ENCODE measurements at places on chromosomes 12 and 14.

- no peak for DNase-seq
Observed at GRCh38 chr12:99917711-99918402, 66.9 kb downstream of the ANKS1B start.

DNA sequence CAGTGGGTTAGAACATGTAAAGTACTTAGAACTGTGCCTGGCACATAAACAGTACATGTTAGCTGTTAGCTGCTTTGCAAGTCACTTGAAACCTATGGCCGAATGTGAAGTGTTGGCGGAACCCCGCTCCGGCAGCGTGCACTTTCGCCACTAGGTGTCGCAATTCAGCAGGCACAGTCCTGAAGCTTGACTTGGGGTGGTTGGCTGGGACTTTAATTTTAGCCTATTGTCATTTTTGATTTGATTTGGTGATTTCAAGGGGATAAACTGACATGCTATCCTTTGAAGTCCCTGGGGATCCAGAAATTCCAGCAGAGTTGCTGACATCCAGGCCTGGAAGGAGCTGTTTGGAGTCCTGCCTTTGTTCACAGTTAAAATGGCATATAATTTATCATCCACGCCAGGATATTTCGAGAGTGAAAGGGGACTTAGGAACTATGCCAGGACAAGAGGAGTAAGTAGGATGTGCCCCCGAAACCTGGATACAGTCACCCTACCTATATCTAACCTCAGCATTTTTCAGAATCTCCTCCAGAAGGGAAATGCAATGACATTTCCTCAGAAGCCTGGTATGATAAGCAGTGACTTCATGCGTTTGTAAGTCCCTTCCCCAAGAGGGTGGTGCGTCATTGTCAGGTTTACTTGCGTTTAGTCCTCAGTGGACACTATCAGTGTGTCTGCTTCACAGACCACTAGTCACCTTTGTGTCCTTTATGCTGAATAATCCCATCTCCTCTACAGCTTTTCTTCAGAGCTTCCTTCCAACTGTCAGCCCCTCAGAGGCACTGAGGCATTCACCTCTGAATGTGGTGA lies 3.5 kb upstream of the TSPAN9 start:
- peak; percentile 87 for DNase-seq

DNA sequence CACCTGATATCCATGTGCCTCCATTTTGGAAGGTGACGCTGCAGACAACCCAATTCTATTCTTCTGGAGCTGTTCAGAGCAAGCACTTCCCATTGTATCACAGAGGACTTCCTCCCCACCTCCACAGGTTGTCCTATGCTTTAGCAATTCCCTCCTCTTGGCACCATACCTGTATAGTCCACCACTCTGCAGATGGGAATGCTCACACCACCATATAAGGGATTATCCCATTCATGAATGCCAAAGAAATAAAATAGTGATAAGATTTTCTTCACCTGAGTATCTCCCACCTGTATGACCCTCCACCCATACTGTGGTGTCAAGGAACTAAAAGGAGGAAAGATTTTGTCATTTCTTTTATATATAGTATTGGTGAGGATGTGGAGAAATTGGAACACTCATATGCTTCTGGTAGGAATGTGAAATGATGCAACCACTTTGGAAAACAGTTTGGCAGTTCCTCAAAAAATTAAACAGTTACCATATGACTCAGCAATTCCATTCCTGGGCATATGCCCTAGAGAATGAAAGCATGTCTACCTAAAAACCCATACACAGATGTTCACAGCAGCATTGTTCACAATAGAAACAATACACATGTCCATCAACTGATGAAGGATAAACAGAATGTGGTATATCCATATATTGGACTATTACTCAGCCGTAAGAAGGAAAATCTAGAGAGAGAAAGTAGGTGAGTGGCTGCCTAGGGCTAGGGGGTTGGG lies 75.2 kb downstream of the FIGNL2 start:
- no peak for DNase-seq

GRCh38 chr12:94848966-94849365 lies 154.5 kb downstream of the NDUFA12 start:
- no peak for DNase-seq

- no peak for DNase-seq
Observed at GRCh38 chr14:61320806-61321384, 484 bp upstream of the PRKCH start.

DNA sequence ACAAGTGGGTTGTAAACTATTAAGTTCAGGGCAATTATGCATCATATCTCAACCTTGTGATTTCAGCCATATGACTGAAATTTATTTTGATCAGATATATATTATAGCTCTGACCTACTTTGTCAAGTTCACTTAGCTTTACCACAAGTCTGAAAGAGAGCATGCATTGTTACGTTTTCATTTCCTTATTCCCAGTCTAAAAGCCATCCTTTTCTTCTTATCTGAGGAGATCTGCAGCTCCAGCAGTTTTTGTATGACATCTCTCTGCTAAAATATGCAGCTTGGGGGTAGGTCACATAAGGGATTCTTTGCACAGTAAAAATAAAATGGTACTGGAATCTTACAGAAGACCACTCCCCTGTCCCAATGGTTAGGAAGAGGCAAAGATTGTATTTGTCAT lies 1682.8 kb upstream of the FLRT2 start:
- DNase-seq, result no peak

DNA sequence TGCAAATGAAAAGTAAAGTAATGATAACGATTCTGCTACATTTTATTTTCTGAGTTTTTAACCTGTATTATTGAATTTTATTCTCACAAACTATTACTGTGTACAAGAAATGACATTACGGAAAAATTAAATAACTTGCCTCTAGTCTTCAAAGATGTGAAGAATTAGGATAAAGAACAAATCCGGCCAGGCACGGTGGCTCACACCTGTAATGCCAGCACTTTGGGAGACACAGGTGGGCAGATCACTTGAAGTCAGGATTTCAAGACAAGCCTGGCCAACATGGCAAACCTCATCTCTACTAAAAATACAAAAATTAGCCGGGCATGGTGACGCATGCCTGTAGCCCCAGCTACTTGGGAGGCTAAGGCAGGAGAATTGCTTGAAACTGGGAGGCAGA lies 1584.4 kb upstream of the SEL1L start:
- DNase-seq, result no peak

- peak; percentile 19 for DNase-seq
Observed at GRCh38 chr12:6383572-6384498, at the start of gene LTBR. Gene LTBR, plus strand, starts transcription at chr12:6384162. Its CDS starts 197 bp downstream, at chr12:6384359.

DNA sequence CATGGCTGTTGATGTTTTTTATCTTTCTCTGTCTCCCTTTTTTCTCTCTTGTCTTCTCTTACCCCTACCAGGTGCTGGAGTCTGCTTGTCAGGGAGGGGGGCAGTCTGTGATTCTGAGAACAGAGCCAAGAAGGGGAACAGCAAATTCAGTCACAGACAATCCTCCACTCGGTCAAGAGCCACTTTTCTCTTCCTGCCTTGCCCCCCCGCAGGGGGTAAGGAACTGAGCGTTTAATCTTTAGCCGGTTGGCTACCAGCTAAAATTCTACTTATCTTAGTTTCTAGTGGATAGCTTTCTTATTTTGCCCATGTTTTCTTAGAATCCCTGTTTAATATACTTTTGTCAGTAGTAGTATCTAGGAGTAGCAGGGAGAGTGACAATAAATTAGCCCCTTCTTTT lies 1.9 kb downstream of the RIMKLB start:
- DNase-seq, result no peak

DNA sequence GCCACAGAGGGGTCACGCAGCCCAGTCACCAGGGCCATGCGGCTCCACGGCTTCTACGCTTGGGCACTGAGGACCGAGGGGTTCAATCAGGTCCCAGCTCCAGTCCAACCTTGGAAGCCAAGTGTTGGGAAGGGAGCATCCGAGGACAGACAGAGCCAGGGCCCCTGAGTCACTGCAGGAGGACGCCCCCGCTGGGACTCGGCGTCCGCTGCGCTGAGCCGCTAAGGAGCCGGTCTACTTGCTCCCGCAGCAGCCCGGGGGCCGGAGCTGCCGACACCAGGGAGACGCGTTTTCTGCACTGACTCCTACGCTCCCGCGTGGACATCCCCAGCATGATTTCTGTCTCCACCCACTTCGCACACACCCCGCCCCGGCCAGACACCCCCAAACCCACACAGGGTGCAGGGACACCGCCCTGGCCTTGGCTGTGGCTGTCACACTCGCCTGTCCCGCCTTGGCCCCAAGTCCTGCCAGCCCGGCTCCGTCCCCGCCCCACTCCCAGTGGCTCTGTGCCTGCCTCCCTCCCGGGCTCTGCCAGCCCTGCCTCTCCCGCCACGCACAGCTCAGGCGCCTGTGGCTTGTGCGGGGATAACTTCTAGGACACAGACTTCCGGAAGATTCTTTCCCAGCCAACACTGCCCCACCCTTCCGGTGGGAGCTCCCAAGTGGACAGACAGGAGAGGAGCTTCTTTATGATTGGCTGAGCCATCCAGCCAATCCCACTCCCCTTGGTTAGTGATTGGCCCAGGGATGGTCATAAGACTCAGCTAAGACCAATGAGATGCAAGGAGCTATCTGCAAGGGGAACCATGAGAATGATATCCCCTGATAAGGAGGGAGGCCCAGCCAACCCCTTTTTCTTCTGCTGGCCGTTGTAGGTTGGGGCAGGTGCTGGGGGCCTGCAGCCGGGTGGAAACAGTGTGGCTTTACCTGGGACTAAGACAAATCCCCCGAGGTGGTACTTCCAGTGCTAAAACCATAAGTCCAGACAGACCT lies 118.9 kb upstream of the SFSWAP start:
- no peak for DNase-seq

DNA sequence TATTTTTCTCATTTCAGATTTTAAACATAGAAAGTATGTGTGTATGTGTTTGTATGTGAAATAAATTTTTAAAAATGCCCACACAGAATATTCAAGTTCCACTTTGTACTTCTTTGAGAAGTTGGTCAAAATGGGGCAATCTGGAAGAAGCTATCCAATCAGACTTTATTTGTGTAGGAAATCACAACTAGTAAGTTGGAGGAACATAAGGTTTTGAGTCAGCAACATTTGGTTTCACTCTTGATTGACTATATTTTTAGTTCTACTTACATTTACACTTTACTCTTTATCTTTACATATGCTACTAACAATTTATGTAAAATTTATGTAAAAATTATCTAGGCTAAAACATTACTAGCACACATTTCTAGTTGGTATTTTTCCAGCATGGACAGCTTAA lies 128.1 kb downstream of the ATXN7L3B start:
- no peak for DNase-seq

DNA sequence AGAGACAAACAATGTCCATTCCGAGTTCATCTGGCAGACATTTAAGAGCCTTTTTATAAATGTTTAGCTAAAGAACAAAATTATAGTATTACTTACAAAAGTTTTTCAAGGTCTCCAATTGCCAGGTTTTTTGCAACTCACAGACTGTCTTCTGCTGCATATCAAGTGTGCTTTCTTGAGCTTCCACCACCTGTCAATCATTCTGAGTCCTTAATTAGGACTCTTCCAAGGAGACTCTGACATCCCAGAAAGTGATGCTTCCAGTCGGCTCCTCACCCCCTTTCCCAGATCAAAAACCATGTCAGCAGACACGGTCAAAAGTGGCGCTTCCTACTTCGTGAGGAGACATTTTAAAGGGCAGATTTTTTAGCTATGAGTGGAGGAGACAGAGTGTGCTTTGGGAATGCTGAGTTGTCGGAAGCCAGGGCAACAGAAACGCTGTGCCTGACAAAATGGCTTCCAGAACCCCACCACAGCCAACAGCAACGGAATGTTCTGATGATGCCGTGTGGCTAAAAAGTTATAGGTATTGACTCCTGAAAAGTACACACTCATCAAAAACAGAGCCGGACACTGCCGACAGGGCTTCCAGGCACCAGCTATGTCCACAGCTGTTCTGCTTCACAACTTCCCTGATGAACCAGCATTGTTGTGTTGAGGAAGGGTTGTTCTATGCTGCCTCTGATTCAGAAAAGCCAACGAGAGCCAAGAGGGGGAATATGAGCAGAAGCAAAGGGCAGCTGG lies 116.1 kb upstream of the SLC35F4 start:
- DNase-seq, result no peak

- DNase-seq, result no peak
Observed at GRCh38 chr14:101226265-101226602, 322.7 kb upstream of the RTL1 start.

- no peak for DNase-seq
Observed at GRCh38 chr12:58028294-58028693, 86.9 kb downstream of the ATP23 start.

GRCh38 chr14:39877577-39878190 lies 445.5 kb upstream of the FBXO33 start:
- DNase-seq, result no peak

GRCh38 chr12:113347892-113348291 lies 10.5 kb upstream of the PLBD2 start:
- DNase-seq, result no peak

GRCh38 chr14:61575551-61576150 lies 119.7 kb upstream of the HIF1A start:
- DNase-seq, result no peak

DNA sequence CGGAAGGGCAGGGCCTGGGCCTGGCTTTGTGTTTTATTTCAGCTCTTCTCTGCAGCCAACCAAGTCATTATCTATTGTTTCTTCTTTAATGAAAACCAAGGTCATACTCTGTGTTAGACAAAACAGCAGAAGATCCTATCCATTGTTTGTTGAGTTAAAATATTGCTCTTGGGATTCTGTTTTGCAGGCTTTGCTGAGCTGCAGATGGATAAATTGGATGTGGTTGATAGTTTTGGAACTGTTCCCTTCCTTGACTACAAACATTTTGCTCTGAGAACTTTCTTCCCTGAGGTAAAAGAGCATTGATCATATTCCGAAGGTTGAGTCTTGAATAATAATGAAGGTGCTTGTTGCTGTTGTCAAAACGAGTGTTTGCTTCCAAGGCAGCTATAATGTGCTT lies 106.6 kb downstream of the PLXNC1 start:
- no peak for DNase-seq

GRCh38 chr12:83514372-83514771 lies 827.7 kb downstream of the TMTC2 start:
- no peak for DNase-seq

GRCh38 chr14:23327947-23328744 lies 6.9 kb downstream of the PABPN1 start:
- DNase-seq, result peak; percentile 75

DNA sequence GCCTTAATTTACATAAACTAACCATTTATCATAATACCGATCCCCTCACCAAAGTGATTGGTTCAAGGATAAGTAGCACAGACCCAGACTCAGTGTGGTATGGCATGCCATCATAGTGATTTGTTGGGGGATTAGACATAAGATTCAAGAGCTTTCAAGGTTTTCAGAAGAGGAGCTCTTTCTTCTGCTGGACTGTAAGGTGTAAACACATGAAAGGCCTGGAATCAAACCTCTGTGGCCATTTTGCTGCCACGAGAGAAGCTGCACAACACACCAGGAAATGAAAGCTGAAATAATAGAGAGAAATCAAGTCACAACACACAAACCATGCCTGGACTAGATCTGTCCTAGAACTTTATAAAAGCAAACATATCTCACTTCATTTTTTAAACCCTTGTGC lies 30.8 kb downstream of the BTG1 start:
- DNase-seq, result no peak

GRCh38 chr12:115294453-115295133 lies 610.6 kb upstream of the TBX3 start:
- no peak for DNase-seq

DNA sequence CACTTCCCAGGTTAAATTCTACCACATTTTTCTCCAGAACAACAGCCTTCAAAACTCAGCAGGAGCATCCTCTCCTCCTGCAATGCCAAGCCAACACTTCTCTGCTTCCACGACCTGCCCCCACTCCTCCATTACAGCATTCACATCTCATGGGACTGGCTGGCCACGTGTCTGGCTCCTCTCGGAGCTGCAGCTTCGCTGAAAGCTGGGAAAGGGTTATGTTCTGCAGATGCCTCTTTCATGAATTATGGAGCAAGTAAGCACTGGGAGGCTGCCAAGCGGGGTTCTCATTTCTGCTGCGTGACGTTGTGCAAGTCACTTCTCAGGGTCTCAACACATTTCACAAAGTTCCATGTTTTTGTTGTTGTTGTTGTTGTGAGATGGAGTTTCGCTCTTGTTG lies 142.2 kb upstream of the RFLNA start:
- no peak for DNase-seq
